ENCODE measurements at places on chromosomes 7 and 10. TPM values are rescaled to one million over a fixed set of nuclear protein-coding genes. Genes with fewer than 3 reads are reported as not detected.

KIAA1549 gene
- total RNA-seq = 3.3 TPM

HOXA4 gene
- total RNA-seq = 0.88 TPM

NUTM2A gene
- total RNA-seq = 0.37 TPM

FKBP6 gene
- total RNA-seq = not detected

FAM13C gene
- 8.1 TPM for total RNA-seq

MCM10 gene
- 15.1 TPM for total RNA-seq

ITGB1 gene
- total RNA-seq = 683 TPM

Data from H4 (cell line).